ENCODE measurements at places on chromosomes 4 and X.

DNA sequence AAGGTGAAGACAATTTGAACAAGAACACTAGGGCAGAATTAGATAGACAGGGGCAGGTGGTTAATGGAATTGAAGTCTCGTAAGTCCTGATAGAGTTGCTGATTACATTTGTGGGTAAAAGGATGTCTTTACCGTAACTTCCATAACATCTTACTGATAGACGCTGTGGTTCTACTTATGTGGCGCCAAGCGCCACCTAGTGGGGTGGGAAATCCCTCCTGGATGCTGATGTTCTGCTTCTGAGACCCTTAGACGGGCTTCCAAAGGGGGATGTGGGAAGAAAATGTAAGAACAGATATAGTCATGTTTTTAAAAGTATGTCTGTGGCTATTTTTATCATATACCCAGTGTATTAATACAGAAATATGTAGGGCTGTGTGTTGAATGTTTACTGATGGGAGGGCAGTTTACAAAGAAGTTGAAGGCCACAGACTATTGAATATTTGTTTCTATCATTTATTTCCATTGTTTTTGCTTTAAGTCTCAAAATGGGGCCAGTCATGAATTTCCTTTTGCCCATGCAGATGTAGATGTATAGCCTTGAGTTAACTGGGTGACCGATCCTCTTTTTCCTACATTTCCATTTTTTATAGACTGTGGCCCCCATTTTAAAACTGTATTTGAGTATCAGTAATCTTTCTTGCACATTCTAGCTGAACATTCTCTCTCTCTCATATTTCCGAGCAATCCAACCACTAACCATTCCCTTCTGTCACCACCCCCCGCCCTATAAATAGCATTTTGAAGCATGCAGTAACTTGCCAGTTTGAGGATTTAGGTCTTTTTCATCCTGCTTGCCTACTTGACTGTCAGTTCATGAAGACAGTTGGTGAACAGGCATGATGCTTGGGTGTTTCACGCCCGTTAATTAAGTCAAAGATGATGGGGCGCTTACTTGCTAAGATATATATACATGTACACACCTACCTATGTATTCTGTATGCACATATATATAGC lies 12.1 kb upstream of the TLR8 start:
- DNase-seq: no peak

DNA sequence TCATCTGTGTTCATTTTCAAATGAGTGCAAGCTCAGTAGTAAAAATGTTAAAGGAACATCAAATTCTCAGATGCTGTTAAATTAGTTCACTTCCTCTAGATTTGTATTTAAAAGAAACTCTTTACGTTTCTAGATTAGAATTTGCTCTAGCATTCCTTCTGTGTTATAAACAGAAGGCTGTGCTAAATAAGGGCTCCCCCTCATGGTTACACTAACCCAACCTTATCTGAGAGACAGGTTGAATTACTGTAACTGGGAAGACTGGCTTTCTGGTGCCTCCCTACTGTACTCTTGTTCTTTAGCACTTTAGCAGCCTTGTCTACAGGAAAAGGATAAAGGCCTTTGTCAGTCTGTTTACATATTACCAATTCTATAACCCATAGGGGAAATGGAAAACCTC lies 56.8 kb downstream of the RXFP1 start:
- DNase-seq: no peak

DNA sequence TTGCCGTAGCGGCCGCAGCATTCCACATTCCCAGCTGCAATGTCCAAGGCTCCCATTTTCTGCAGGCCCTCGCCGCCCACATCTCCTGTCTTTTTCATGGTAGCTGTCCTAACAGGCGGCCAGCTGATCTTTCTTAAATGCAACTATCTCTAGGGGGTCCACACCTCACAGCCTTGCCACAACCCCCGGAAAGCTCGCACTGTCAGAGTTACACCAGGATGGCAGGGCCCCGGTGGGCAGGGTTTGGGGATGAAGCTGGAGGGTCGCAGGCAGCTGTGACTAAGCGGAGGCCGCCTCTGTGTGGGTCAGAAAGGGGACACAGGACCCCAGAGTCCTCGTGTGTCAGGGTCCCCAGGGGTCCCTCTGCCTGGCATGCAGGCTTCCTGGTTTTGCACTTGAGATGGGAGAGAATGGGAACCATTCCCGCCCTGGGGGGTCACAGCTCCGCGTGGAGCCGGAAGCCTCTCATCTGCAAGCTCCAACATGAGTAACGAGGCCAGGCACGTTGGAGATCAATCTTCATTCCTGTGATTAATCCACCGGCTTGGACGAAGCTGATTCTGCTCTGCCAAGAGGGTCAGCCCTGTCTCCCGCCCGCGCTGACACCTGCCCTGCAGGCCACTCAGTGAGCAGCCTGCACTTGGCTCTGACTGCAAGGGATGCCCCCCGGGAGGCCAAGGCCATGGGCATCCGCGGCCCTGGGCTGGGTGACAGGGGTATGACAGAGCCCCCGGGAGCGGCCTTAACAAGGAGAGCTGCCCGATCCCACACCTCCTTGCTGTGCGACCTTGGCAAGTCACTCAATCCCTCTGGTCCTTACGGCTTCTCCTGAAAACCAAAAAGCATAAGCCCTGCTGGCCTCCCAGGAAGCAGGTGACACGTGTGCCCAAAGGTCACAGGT lies 97.9 kb downstream of the ADRA2C start:
- DNase-seq: no peak

GRCh38 chr4:175511861-175512260 lies 300.2 kb downstream of the GPM6A start:
- DNase-seq: no peak

GRCh38 chr4:56426273-56426672 lies 9.1 kb downstream of the PPAT start:
- DNase-seq: no peak

- no peak for DNase-seq
Measured at GRCh38 chr4:89708903-89709421, 128.0 kb downstream of the SNCA start.

Measured in stimulated activated CD4-positive, alpha-beta T cell treated with anti-CD3 and anti-CD28 coated beads, Interleukin-12 subunit alpha, Interleukin-12 subunit beta, amount 100 ng/mL, for 24 hours (primary cell).